ENCODE measurements at places on chromosomes 1 and 21.

DNA sequence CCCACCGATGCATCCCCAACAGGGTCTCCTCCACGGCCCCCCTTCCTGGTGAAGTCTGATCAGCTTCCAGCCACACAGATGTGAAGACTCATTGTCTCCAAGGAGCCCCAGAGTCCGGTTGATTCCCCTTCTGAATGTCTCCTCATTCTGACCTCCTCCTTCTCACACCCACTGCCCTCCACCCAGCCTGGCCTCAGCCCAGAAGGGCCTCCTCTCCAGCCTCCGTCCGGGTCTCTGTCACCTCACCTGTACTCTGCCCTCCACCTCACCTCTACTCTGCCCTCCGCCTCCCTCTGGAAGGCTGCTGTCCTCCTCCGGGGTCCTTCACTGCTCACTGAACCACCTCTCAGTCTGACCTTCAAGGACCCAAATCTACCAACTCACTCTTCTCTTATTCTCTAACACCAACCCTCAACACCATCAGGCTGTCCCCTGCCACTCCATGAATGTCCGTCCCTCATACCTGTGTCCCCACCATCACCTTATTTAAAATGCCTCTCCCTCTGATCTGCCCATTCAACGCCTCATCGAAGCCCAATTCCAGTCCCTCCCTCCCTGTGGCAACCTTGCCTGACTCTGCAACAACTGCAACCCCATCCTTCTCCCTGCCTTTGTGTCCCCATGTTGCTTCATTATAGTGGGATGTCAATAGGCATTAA lies 201.2 kb downstream of the TOMM20 start:
- no peaks in the 10 kb centered on the region for H3K27me3 ChIP-seq
- H3K36me3 ChIP-seq, result no peaks in the 10 kb centered on the region
- no peak for DNase-seq
- H3K4me1 ChIP-seq, result peaks cover 9% of the 10 kb centered on the region
- no peak overlapping the region for H3K4me3 ChIP-seq
- H3K27ac ChIP-seq, result no peak overlapping the region

DNA sequence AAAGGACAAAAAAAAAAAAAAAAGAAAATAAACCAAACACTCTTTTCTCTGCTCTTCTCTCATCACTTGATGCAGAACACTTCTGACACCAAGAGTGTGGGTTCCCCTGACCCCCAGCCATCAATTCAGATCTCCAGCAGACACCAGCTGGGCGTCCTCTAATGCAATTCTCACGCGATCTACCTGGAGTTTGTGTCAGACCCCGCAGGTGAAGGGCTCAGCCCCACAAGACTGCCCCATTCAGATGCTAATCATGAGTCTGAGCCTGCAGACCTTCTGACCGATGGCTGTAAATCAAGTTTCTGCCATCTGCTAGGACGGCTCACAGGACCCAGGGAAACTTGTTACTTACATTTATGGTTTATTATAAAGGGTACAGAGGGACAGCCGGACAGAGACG lies 133.6 kb upstream of the C1orf174 start:
- no peaks in the 10 kb centered on the region for H3K36me3 ChIP-seq
- no peaks in the 10 kb centered on the region for H3K27me3 ChIP-seq
- H3K4me3 ChIP-seq, result no peak overlapping the region
- no peak overlapping the region for H3K27ac ChIP-seq
- no peak for DNase-seq

DNA sequence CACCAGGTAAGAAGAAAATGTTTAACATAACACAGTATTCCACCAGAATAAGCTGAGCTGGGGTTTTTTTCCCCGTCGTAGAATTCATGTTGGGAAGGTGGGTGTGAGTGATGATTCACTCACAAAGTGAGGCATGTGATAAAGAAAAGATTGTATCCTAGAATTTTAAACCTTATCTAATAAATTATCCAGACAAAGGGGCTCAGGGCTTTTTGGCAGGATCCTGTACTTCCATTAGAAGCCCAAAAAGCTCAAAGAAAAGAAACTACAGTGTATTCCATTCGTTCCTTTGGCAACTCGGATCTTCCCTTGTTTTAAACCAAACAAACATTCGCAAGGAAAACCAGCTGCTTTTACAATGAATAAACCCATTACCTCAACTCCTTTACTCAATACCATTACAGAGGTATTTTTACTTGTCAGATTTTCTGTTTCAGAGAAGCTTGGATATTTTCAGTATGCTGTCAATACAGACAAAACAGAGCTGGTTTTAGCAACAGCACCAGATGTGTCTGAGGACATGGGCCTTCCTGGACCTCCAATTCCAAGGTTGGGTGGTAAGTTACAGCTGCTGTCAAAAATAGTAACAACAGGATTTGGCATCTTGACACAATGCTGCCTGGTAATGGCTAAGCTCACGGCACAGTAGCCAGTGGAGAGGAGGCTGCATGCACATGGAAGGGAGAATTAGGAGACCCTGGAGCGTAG lies 159.9 kb upstream of the RUNX1 start:
- H3K36me3 ChIP-seq, result no peaks in the 10 kb centered on the region
- H3K4me1 ChIP-seq, result peaks cover 28% of the 10 kb centered on the region
- H3K4me3 ChIP-seq, result no peak overlapping the region
- DNase-seq, result no peak

DNA sequence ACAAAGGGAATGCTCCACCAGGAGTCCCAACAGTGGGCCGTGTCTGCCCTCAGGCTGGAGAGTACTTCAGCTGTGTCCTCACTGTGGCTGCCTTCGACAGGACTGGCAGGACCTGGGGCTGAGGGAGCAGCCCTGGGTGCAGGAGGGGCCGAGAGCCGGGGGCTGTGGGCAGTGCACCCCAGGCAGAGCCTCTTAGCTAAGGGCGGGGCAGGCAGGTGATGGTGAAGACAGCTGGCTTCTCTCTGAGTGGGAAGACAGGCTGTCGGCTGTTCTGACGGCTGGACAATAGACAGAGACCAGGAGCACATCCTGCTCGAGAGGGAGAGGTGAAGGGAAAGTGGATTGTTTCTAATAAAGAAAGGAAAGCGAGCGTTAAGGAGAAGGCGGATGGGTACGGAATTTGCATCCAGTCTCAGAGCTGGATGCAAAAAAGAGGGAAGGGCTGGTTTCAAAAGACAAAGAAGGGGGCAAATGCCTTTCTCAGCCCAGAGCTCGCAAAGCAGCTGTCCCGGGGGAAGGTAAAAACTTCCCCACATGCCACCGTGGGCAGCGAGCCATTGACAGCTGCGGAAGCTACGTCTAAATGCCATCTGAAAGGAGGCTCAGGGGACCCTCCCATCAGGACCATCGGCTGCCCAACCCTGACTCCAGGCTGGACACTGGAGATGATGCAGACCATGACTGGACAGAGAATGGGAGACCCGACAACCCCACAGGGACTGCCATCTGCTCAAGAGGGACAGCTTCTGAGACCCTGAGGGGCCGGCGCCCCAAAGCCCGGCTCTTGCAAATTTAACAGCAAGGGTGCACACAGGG lies 92.0 kb downstream of the STUM start:
- DNase-seq, result no peak
- H3K36me3 ChIP-seq, result peaks cover 6% of the 10 kb centered on the region
- no peak overlapping the region for H3K27ac ChIP-seq
- H3K4me3 ChIP-seq, result no peak overlapping the region
- H3K4me1 ChIP-seq, result peaks cover 14% of the 10 kb centered on the region

- no peak overlapping the region for H3K4me3 ChIP-seq
- no peak for DNase-seq
- H3K36me3 ChIP-seq, result peaks cover 22% of the 10 kb centered on the region
- peaks cover 10% of the 10 kb centered on the region for H3K4me1 ChIP-seq
Observed at GRCh38 chr1:31675161-31675560, 28.7 kb downstream of the COL16A1 start.

GRCh38 chr1:240100371-240100934 lies 8.8 kb downstream of the FMN2 start:
- H3K27ac ChIP-seq, result no peak overlapping the region
- H3K4me3 ChIP-seq, result no peak overlapping the region
- H3K36me3 ChIP-seq, result no peaks in the 10 kb centered on the region
- H3K27me3 ChIP-seq, result no peaks in the 10 kb centered on the region
- DNase-seq, result no peak

DNA sequence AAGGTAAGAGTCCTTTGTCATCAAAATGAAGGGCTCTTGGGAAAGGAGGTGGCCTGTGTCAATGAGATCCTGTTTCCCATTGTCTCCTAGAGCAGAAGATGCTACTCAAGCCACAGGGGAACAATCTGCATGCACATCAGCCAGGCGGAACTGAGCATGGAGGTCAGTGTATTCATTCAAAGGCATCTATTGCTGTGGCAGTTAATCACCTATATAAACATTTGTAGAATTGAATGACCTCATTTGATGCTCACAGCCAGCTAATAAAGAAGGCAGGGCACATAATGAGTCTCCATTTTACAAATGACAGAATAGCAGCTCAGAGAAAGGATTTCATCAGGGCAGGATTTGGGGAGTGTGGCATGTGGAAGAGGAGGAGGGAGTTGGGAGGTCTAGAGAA lies 5.7 kb upstream of the FYB2 start:
- H3K36me3 ChIP-seq, result no peaks in the 10 kb centered on the region
- H3K27ac ChIP-seq, result no peak overlapping the region
- H3K27me3 ChIP-seq, result no peaks in the 10 kb centered on the region
- peaks cover 4% of the 10 kb centered on the region for H3K4me1 ChIP-seq
- DNase-seq, result no peak

DNA sequence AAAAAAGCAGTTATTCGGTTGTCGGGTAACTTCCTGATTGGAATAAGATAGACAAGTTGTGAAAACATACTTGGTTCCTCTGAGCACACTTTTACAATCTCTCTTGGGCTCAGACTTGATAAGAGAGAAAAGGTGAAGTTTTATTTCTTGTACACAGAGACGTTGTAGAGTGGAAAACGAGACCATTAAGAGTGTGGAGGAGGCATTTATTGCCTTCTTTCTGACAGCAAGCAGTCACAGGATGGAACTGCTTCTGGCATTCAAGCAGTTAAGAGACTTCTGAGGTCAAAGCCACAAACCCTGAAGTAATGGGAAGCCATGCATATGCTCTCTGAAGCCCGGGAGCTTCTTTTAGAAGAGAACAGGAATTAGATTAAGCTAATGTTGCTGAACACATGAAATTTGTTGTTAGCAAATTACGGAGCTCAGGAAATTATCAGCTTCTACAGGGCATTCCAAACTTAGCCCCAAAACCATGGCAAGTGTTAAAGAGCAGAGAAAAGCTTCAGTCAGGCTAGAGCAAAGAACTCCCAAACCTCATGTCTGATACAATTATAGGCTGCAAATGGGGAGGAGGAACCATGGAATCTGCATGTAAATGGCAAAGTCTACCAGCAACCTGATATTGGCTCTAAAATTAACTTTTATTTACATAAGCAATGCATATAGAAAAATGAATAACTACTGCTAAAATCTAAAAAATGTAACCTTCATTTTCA lies 26.0 kb downstream of the S1PR1 start:
- no peak for DNase-seq
- peaks cover 20% of the 10 kb centered on the region for H3K4me1 ChIP-seq

DNA sequence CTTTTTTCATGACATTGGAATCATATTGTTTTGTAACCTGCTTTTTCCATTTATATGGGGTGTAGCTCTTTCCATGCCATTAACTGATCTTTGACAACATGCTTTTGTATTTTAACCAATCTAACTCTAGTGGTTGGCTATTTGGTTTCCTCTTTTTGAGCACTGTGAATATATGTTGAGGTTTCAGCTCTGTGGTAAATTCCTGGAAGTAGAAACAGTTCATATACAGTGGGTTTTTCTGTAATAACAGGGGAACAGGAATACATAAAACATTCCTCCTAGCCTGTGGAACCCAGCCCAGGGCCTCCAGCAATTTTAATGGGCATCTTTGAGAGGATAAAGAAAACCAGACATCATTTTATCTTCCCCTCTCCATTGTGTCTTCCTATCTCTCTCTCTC lies 17.4 kb downstream of the AZIN2 start:
- H3K4me3 ChIP-seq, result no peak overlapping the region
- H3K27me3 ChIP-seq, result no peaks in the 10 kb centered on the region

- no peaks in the 10 kb centered on the region for H3K36me3 ChIP-seq
- no peak for DNase-seq
- no peak overlapping the region for H3K27ac ChIP-seq
- no peak overlapping the region for H3K4me3 ChIP-seq
Observed at GRCh38 chr1:29650041-29650400, 413.7 kb downstream of the PTPRU start.

DNA sequence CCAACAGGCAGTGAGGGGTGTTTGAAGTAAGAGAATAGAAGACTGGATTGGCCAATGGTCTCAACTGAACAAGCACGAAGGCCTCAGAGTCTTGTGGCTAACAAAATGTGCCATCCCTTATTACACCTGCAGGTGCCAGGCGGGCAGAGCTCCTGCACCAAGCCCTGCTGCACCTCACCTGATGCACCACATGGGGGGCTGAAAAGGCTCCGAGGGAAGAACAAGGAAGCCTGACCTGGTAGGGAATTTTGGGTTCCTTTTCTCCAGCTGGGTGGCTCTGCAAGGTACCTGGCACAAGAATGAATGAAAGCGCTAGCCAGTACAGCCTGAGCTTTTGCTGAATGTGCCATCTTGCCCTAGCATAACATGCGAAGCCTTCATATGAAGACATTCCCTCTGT lies 9.7 kb downstream of the HSD3B1 start:
- H3K4me1 ChIP-seq, result no peaks in the 10 kb centered on the region
- H3K36me3 ChIP-seq, result no peaks in the 10 kb centered on the region
- no peak for DNase-seq
- H3K27me3 ChIP-seq, result no peaks in the 10 kb centered on the region
- H3K4me3 ChIP-seq, result no peak overlapping the region

DNA sequence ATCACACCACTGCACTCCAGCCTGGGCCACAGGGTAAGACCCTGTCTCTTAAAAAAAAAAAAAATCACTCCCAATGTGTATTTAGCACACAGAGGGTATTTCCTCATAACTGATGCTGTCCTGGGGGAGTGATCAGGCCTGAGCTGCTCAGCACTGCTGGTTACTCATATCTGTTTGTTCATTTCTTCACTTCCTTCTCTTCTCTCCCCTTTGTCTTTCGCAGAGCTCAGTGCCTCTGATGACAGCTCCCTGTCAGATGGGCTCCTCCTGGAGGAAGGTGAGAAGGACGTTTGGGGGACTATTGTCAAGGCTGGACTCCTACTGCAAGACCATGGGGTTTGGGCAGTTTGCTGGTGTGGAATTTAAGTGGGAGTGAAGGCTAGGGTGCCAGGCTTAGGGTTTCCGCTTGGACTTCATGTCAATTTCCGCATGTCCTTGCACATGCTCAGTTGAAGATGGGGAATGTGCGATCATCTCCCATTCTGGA lies 13.0 kb downstream of the INAVA start:
- H3K27ac ChIP-seq, result no peak overlapping the region
- H3K27me3 ChIP-seq, result no peaks in the 10 kb centered on the region
- peaks cover 30% of the 10 kb centered on the region for H3K36me3 ChIP-seq
- peaks cover 40% of the 10 kb centered on the region for H3K4me1 ChIP-seq
- DNase-seq, result no peak
- no peak overlapping the region for H3K4me3 ChIP-seq

GRCh38 chr1:33719771-33720670 lies 143.9 kb upstream of the HMGB4 start:
- H3K36me3 ChIP-seq, result no peaks in the 10 kb centered on the region
- no peaks in the 10 kb centered on the region for H3K27me3 ChIP-seq
- no peak overlapping the region for H3K4me3 ChIP-seq
- H3K27ac ChIP-seq, result no peak overlapping the region
- H3K4me1 ChIP-seq, result no peaks in the 10 kb centered on the region
